ENCODE measurements at places on chromosomes 4 and X. TPM values are rescaled to one million over a fixed set of nuclear protein-coding genes. Genes with fewer than 3 reads are reported as not detected.

- H3K4me1 ChIP-seq: no peaks in the 10 kb centered on the region
- H3K27ac ChIP-seq: no peak overlapping the region
- no peak overlapping the region for H3K4me3 ChIP-seq
- DNase-seq: no peak
- H3K27me3 ChIP-seq: no peaks in the 10 kb centered on the region
These were observed 97.3 kb downstream of the RS1 start for GRCh38 chrX:18574591-18574990.

GRCh38 chr4:8909548-8909947 lies 37.9 kb upstream of the HMX1 start:
- no peak overlapping the region for H3K4me3 ChIP-seq
- H3K27ac ChIP-seq: no peak overlapping the region
- peak; percentile 11 for DNase-seq
- H3K36me3 ChIP-seq: no peaks in the 10 kb centered on the region

- H3K27ac ChIP-seq: peak overlapping the region; percentile 60
- DNase-seq: no peak
- H3K4me3 ChIP-seq: no peak overlapping the region
- peaks cover 22% of the 10 kb centered on the region for H3K4me1 ChIP-seq
These were observed 10.8 kb upstream of the PHKA2 start for GRCh38 chrX:18994713-18995112.

GRCh38 chr4:105282489-105282888 lies 135.8 kb downstream of the TET2 start:
- no peaks in the 10 kb centered on the region for H3K27me3 ChIP-seq
- H3K4me3 ChIP-seq: no peak overlapping the region
- no peaks in the 10 kb centered on the region for H3K4me1 ChIP-seq
- peaks cover 1% of the 10 kb centered on the region for H3K36me3 ChIP-seq

- no peaks in the 10 kb centered on the region for H3K36me3 ChIP-seq
- no peak overlapping the region for H3K27ac ChIP-seq
- H3K4me1 ChIP-seq: peaks cover 6% of the 10 kb centered on the region
- peaks cover 25% of the 10 kb centered on the region for H3K27me3 ChIP-seq
- no peak overlapping the region for H3K4me3 ChIP-seq
- DNase-seq: no peak
These were observed 13.0 kb downstream of the TBC1D1 start for GRCh38 chr4:37903901-37904300.

DNA sequence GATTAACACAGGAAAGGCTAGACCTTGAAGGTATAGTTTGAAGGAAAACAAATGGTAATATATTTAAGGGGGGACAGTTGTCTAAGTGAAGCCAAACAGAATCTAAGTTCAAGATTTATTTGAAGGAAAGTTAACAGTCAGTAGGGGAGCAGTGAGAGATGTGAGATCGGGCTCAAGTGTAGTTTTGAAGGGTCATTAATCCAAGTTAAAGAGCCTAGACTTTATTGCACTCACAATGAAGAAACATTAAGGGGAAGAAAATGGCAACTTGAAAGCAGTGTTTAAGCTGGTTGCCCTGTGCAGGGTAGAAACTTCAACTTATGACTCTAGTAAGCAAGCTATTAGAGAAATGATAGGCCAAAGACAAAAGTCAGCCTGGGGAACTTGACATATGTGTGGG lies 1952.2 kb downstream of the PCDH7 start:
- no peak overlapping the region for H3K4me3 ChIP-seq
- no peak for DNase-seq
- H3K4me1 ChIP-seq: peaks cover 8% of the 10 kb centered on the region
- no peaks in the 10 kb centered on the region for H3K36me3 ChIP-seq
- H3K27me3 ChIP-seq: no peaks in the 10 kb centered on the region

GRCh38 chrX:76439188-76439587 lies 11.7 kb downstream of the MAGEE1 start:
- H3K4me3 ChIP-seq: no peak overlapping the region
- no peaks in the 10 kb centered on the region for H3K36me3 ChIP-seq
- DNase-seq: no peak
- no peaks in the 10 kb centered on the region for H3K27me3 ChIP-seq
- H3K27ac ChIP-seq: no peak overlapping the region

GRCh38 chr4:143289370-143289769 lies 47.3 kb upstream of the GAB1 start:
- no peak for DNase-seq
- no peak overlapping the region for H3K27ac ChIP-seq
- no peaks in the 10 kb centered on the region for H3K27me3 ChIP-seq
- H3K4me1 ChIP-seq: peaks cover 20% of the 10 kb centered on the region

- no peak for DNase-seq
- H3K4me3 ChIP-seq: no peak overlapping the region
- H3K27ac ChIP-seq: no peak overlapping the region
- peaks cover 33% of the 10 kb centered on the region for H3K4me1 ChIP-seq
- H3K27me3 ChIP-seq: peaks cover 3% of the 10 kb centered on the region
These were observed 346.6 kb downstream of the FBXO8 start for GRCh38 chr4:173936861-173937260.

GRCh38 chr4:169068423-169068822 lies 58.4 kb upstream of the CBR4 start:
- H3K4me3 ChIP-seq: no peak overlapping the region
- no peak for DNase-seq
- H3K27ac ChIP-seq: peak overlapping the region; percentile 98
- H3K36me3 ChIP-seq: no peaks in the 10 kb centered on the region

GRCh38 chrX:108148524-108148923 lies 56.9 kb downstream of the ATG4A start:
- H3K4me3 ChIP-seq: no peak overlapping the region
- no peaks in the 10 kb centered on the region for H3K27me3 ChIP-seq
- H3K4me1 ChIP-seq: no peaks in the 10 kb centered on the region
- peaks cover 14% of the 10 kb centered on the region for H3K36me3 ChIP-seq

GRCh38 chr4:166012129-166013030 lies 139.3 kb downstream of the TLL1 start:
- no peak for DNase-seq
- no peak overlapping the region for H3K27ac ChIP-seq
- no peaks in the 10 kb centered on the region for H3K27me3 ChIP-seq
- no peak overlapping the region for H3K4me3 ChIP-seq
- H3K4me1 ChIP-seq: no peaks in the 10 kb centered on the region

- peak overlapping the region; percentile 64 for H3K27ac ChIP-seq
- no peak overlapping the region for H3K4me3 ChIP-seq
These were observed 28.3 kb upstream of the MAP9 start for GRCh38 chr4:155405059-155405458.

DNA sequence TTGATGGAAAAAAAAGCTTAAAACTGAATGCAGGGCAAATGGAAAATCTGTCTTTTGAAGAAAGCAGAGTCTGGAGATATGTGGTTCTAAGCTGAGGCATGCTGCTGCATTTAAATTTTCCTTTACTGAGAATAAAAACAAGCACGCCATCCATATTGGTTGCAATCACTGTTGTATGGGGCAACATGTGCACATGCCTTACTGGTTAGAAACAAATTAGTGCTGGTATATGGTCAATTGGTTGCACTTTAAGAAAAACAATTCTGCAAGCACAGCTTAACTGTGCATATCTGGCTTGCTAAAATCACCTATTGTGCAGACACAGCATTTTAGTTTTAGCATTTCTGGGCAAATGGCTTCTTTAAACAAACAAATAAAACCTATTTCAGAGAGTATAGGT lies 239.1 kb downstream of the NDST4 start:
- no peaks in the 10 kb centered on the region for H3K27me3 ChIP-seq
- no peaks in the 10 kb centered on the region for H3K36me3 ChIP-seq
- no peaks in the 10 kb centered on the region for H3K4me1 ChIP-seq
- no peak for DNase-seq
- H3K4me3 ChIP-seq: no peak overlapping the region

DNA sequence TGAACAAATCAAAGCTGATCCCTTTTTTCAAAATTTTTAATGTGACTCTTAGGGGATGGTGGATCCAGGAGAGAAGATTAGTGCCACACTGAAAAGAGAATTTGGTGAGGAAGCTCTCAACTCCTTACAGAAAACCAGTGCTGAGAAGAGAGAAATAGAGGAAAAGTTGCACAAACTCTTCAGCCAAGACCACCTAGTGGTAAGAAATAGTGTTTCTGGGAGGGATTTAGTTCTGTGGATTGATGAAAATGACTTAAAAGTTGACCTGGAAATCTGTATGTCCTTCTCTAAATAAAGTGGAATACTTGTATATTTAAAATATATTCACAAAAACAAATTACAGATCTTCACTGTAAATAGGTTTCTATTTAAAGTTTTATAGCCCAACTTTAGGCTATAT lies 29.2 kb downstream of the NUDT9 start:
- DNase-seq: no peak
- no peaks in the 10 kb centered on the region for H3K4me1 ChIP-seq
- H3K4me3 ChIP-seq: no peak overlapping the region
- peaks cover 24% of the 10 kb centered on the region for H3K36me3 ChIP-seq
- no peaks in the 10 kb centered on the region for H3K27me3 ChIP-seq

DNA sequence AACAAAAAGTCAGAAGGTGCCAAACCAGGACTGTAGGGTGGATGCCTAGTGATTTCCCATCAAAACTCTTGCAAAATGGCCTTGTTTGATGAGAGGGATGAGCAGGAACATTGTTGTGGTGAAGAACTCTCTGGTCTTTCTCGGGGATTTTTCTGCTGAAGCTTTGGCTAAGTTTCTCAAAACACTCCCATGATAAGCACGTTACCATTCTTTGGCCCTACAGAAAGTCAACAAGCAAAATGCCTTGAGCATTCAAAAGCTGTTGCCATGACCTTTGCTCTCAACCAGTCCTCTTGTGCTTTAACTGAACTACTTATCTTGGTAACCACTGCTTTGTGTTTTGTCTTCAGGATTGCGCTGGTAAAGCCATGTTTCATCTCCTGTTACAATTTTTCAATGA lies 3.0 kb upstream of the SEC31A start:
- no peaks in the 10 kb centered on the region for H3K27me3 ChIP-seq
- no peak overlapping the region for H3K27ac ChIP-seq

GRCh38 chrX:154541896-154542722 lies 4.5 kb downstream of the G6PD start:
- H3K4me3 ChIP-seq: no peak overlapping the region
- H3K4me1 ChIP-seq: peaks cover 9% of the 10 kb centered on the region
- no peak for DNase-seq
- peak overlapping the region; percentile 30 for H3K27ac ChIP-seq
- H3K27me3 ChIP-seq: no peaks in the 10 kb centered on the region
- H3K36me3 ChIP-seq: peaks cover 6% of the 10 kb centered on the region

- H3K4me3 ChIP-seq: no peak overlapping the region
- H3K27ac ChIP-seq: no peak overlapping the region
- no peaks in the 10 kb centered on the region for H3K36me3 ChIP-seq
- peaks cover 30% of the 10 kb centered on the region for H3K4me1 ChIP-seq
- H3K27me3 ChIP-seq: no peaks in the 10 kb centered on the region
These were observed 94.5 kb upstream of the GC start for GRCh38 chr4:71878376-71878775.

- H3K27ac ChIP-seq: no peak overlapping the region
- no peak for DNase-seq
- no peaks in the 10 kb centered on the region for H3K36me3 ChIP-seq
- H3K4me1 ChIP-seq: peaks cover 7% of the 10 kb centered on the region
- H3K4me3 ChIP-seq: no peak overlapping the region
These were observed 190.1 kb downstream of the ZNF330 start for GRCh38 chr4:141410839-141411238.

- no peak overlapping the region for H3K4me3 ChIP-seq
- H3K27ac ChIP-seq: no peak overlapping the region
- no peaks in the 10 kb centered on the region for H3K27me3 ChIP-seq
These were observed 14.2 kb downstream of the ZNF518B start for GRCh38 chr4:10442976-10443375.

- no peak for DNase-seq
- no peaks in the 10 kb centered on the region for H3K36me3 ChIP-seq
- H3K27ac ChIP-seq: no peak overlapping the region
- H3K4me1 ChIP-seq: peaks cover 5% of the 10 kb centered on the region
These were observed 3.3 kb downstream of the C4orf54 start for GRCh38 chr4:99654361-99654761.

- no peaks in the 10 kb centered on the region for H3K36me3 ChIP-seq
- no peak overlapping the region for H3K4me3 ChIP-seq
- H3K4me1 ChIP-seq: peaks cover 15% of the 10 kb centered on the region
- H3K27ac ChIP-seq: no peak overlapping the region
- DNase-seq: no peak
These were observed 52.1 kb downstream of the PROM1 start for GRCh38 chr4:16031546-16032395.

- no peak for DNase-seq
- H3K4me3 ChIP-seq: no peak overlapping the region
- peaks cover 53% of the 10 kb centered on the region for H3K36me3 ChIP-seq
- no peaks in the 10 kb centered on the region for H3K27me3 ChIP-seq
- peaks cover 20% of the 10 kb centered on the region for H3K4me1 ChIP-seq
These were observed 124.7 kb downstream of the CBR4 start for GRCh38 chr4:168885400-168885799.

DNA sequence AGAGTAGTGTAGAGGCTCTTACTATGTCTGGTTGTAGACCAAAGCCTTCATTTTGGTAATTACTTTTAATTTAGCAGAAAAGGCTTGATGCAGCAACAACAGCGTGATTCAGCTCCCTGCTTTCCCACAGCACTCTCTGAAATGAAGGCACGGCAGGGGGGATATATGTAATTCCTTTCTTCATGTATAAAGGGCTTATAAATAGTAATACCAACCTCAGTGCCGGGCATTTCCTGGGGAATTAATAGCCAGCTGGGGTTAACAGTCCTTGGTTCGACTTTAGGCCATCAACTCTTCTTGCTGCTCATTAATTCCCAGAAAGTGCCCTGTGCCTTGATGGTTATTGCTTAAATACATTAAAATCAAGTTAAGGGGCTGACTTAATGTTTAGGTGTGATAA lies 669.0 kb downstream of the ZNF674 start:
- H3K27me3 ChIP-seq: no peaks in the 10 kb centered on the region
- H3K36me3 ChIP-seq: no peaks in the 10 kb centered on the region
- no peaks in the 10 kb centered on the region for H3K4me1 ChIP-seq

GRCh38 chrX:96833333-96833732 lies 50.4 kb upstream of the RPA4 start:
- no peaks in the 10 kb centered on the region for H3K36me3 ChIP-seq
- no peaks in the 10 kb centered on the region for H3K27me3 ChIP-seq
- no peak for DNase-seq
- peaks cover 10% of the 10 kb centered on the region for H3K4me1 ChIP-seq

GRCh38 chr4:173477016-173477415 lies 53.0 kb downstream of the HAND2 start:
- no peaks in the 10 kb centered on the region for H3K36me3 ChIP-seq
- H3K27me3 ChIP-seq: no peaks in the 10 kb centered on the region
- H3K27ac ChIP-seq: no peak overlapping the region
- H3K4me3 ChIP-seq: no peak overlapping the region

The NLRP2B gene
- total RNA-seq: not detected

The HMX1 gene
- 0.27 TPM for total RNA-seq

The AFM gene
- not detected for total RNA-seq

The MAGEA6 gene
- total RNA-seq: not detected

The MORF4L2 gene
- 372 TPM for total RNA-seq

The NPY5R gene
- total RNA-seq: not detected

The FGF2 gene
- 13.0 TPM for total RNA-seq

The ADGRL3 gene
- total RNA-seq: 68.3 TPM

The KLF8 gene
- total RNA-seq: 9.6 TPM

The SPRY1 gene
- 42.0 TPM for total RNA-seq

The GLOD5 gene
- total RNA-seq: not detected

The PPBP gene
- total RNA-seq: not detected

The EFHC2 gene
- 1.5 TPM for total RNA-seq

The RNF150 gene
- total RNA-seq: 40.7 TPM

The ASB9 gene
- 1.3 TPM for total RNA-seq

The MRFAP1 gene
- 242 TPM for total RNA-seq

The IL15 gene
- 0.82 TPM for total RNA-seq

Data from mesothelial cell of epicardium (in vitro differentiated cells).